D721Med (cell line): ENCODE measurements at places on chromosomes 5 and 9.

GRCh38 chr5:174282391-174282790 lies 236.9 kb downstream of the NSG2 start:
- no peak for DNase-seq

DNA sequence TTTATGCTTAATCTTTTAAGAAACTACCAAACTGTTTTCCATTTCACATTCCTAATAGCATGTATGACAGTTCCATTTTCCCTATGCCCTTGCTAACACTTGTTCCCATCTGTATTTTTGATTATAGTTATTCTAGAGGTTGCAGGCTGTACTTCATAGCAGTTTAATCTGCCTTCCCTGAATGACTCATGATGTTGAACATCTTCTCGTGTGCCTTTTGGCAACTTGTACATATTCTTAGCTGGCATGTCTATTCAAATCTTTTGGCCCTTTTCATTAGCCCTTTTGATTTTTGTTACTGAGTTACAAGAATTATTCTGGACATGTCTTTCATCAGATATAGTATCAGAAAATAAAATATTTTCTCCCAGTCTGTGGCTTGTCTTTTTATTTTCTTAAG lies 320.3 kb downstream of the DIRAS2 start:
- DNase-seq: no peak

DNA sequence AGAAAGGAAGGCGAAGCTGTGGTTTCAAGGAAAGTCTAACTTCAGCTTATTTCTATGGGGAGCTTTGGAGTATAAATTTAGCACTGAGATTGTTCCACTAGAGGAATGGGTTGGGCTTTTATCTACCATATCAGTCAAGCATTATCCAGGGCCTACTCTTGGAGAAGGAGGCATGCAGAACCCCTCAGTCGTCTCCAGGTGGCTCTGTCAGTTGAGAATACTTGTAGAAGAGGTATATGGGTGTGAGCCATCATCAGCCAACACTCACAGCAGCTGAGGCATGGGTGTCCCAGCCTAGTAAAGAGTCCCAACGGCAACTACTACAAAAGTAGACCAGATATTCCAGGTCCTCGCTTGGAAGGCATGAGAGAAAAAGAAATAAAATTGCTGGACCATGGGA lies 548.5 kb upstream of the GRAMD2B start:
- no peak for DNase-seq

DNA sequence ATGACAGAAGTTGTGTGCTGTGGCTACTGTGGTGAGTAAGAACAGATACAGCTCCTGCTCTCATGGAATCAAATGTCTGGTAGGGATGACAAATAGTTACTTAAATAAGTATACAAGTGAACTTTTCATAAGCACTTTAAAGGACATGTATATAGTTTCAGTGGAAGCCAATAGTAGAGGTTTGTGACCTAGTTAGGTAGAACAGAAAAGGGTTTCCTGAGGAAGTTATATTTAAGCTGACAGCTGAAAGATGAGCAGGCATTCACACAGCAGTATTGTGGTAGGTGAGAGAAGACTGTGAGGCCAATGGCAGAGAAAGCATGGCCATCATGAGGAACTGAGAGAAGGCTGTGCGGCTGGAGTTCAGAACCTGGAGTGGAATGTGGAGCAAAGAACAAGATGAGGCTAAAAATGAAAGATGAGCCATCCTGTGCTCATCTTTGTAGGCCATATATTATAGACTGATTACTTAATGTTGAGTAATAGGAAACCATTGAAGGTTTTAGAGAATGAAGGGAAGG lies 15.4 kb downstream of the FAM174A start:
- no peak for DNase-seq

DNA sequence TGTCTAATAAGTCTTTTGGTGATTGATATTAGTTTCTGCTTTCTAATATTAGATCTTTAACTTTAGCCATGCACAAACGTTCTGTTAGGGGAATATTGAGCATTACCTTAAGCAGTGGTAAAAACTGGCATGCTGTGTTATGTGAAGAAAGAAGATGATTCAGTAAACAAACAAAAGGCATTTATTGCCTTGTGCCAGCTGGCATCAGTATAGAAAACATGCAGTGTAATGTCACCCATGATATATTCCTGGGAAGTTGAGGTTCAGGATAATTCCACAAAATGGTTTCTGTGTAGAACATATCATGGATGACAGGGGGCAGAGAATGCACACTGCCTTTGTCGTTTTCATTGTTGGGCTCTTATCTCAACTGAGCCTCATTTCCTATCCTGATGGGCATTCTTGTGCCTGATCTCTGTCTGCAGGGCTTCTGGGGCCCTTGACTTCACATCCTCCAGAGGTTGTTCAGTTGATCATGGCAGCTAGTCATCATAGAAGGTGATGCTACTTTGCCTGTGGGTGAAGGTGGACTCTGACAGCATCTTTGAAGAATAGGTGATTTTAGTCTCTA lies 24.2 kb downstream of the LRRTM2 start:
- no peak for DNase-seq

DNA sequence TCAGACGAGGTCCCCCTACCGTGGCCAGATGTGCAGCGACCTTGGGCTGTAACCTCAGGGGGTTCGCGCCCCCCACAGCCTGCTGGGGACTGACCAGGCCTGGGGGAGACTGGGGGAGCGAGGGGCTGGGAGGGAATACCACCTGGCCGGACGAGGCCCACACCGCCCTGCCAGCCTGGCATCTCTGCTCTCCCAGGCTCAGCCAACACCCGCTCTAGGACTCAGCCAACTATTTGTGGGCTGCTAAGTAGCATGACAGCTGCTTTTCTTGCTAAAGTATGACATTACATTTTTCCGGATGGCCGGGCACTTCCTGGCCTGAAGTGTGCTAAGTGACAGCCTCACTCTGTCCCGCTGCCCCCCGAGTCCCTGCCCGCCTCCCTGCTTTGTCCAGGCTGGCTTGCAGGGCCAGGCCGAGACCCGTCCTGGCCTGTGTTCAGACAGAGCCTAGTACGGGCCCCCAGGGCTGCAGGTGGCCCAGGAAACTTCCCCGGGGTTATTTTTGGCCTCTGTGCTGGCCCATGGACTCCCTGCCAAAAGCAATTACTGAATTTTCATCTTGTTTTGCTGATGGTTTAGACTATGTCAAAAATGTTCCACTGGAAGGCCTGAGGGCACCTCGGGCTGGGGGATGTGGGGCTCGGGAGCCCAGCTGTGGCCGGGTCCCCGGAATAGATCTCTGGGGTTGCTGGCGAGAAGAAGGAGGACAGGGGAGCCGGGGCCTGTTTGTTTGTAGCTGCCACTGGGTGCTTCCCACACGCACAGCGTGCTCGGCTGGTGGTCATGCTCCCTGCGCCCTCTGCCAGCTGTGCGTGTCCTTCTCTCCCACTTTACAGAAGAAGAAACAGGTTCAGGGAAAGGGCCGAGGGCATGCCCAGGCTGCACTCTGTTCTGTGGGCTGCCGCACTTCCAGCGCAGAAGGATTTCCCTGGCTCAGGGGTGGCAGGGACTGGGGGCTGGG lies 13.4 kb upstream of the SLC2A6 start:
- DNase-seq: no peak

DNA sequence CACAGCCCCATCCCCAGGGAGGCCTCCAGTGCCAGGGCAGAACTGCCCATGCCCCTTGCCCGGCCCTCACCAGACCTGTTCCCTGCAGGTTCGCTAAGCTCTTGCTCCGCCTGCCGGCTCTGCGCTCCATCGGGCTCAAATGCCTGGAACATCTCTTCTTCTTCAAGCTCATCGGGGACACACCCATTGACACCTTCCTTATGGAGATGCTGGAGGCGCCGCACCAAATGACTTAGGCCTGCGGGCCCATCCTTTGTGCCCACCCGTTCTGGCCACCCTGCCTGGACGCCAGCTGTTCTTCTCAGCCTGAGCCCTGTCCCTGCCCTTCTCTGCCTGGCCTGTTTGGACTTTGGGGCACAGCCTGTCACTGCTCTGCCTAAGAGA lies 110.1 kb downstream of the RXRA start:
- no peak for DNase-seq

DNA sequence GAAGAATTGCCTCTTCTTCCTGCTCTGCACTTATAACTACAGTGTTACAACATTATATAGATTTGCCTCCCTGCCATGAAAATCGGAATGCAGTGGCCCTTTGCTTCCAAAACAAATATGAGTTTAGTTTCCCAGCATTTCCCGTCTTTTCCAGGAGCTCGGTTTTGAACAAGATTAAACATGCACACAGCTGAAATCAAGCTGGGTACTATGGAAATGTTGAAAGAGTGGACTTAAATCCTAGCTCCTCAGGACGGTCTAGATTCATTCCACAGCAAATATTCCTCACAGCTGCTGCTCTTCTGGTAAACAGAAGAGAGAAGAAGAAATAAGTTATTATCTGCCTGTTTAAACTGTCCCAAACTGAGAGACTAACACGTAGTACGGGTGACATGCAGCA lies 161.4 kb downstream of the PIK3R1 start:
- no peak for DNase-seq

- no peak for DNase-seq
Measured at GRCh38 chr5:126965061-126965475, 65.3 kb downstream of the MARCHF3 start.

- DNase-seq: no peak
Measured at GRCh38 chr5:33232731-33233505, 207.8 kb upstream of the TARS1 start.

DNA sequence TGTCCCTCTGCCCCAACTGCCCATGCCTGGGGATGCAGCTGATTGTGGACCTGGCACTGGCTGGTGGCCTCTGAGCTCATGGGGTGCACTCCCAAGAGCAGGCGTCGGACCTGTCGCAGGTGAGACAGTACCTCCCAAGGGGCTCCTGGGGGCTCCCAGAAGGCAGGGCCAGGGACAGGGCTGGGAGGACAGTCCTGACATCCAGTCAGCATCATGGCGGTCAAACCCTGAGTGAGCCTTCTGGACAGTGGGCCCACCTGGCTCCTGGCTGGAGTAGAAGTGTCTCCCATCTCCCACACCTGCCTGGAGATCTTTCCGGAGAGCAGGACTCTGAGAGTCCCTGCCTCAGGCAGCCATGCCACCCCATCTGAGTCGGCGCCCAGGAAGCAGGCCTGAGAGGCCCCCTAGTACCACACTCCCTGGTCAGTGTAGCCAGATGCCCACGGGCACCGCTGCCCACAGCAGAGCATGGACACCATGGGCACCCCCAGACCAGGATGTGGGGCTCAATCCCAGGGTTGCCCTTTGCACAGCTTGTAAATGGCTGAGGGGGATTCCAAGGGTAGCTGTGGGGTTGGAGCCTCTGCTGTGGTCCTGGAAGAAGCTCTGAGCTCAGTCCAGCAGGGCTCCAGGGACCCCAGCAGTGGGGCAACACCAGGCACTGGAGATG lies 6.6 kb downstream of the LCN9 start:
- no peak for DNase-seq

GRCh38 chr9:34664281-34665066 lies 2.0 kb upstream of the CCL27 start:
- DNase-seq: no peak

- DNase-seq: no peak
Measured at GRCh38 chr9:2853517-2853916, 9.6 kb upstream of the PUM3 start.

- no peak for DNase-seq
Measured at GRCh38 chr5:145510324-145510723, 324.8 kb downstream of the PRELID2 start.

GRCh38 chr9:18531136-18532065 lies 57.4 kb downstream of the ADAMTSL1 start:
- no peak for DNase-seq

DNA sequence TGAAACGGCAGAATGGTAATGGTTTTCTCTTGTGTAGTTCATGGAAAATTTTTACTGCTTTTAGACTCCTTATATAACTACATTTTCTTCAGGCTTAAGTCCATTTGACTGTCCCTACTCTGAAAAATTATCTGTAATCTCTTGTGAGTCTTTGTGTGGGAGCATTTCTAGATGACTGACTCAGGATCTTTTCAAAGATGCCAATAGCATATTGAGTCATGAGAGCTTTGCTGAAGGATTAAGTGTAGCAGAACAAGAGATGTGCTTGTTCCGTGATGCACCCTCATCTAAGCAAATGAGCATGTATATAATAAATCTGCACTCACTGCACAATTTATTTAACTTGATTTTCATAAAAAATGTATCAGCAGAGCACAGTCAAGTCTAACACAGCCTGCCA lies 298.7 kb upstream of the CDH6 start:
- no peak for DNase-seq

DNA sequence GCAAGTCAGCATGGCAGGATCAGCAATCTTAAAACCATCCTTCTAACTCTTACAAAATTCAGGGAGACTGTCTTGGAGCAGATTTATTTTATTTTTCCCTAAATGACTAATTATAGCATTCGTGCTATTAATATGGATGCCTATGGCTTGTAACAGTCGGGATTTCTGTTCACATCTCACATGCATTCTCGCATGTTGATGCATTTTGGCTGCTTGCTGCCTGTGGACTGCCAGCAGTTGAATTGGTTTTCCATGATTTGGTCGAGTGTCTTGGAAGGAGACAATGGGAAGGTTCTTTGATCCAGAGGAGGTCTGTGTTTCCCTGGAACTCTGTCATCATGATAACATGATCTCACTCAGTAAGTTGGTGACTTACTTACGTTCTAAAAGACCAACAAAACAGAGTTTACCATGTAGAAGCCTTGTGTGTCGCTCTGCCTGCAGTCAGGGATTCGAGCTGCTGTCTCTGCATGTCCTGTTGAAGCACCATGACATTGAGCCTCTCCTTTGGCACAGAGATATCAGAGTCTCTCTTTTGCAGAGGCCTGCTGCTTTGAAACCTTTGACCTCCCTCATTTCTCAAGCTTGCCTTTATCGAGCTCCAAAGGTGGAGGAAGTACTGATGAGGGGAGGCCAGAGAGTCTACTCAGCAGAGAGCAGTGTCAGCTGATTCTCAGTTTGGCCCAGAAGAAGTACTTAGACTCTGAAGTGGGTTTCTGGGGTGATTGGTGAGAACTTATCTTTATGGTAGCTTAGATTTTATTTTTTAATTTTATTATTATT lies 82.4 kb downstream of the ARHGAP26 start:
- no peak for DNase-seq

- no peak for DNase-seq
Measured at GRCh38 chr9:105399117-105399516, 48.7 kb upstream of the FSD1L start.

- no peak for DNase-seq
Measured at GRCh38 chr9:630817-631216, 210.7 kb upstream of the DMRT1 start.

- no peak for DNase-seq
Measured at GRCh38 chr9:133494636-133495326, 15.9 kb upstream of the SLC2A6 start.

DNA sequence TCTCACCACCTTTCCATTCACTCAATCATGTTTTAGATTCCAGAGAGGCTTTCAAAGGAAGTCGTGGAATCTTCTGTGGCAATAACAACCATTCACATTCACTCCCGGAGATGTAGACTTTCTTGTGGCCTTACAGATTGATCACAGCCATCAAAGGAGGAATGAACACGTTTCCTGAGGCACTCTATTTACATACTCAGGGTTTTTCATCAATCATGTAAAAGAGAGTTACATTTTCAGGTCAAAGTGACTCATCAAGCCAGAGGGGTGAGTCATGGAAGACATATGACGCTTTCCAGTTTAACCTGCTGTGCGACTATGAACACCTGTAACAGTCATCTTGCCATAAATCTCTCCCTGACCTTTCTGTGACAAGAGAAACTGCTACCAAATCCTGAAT lies 39.3 kb upstream of the RAD23B start:
- DNase-seq: no peak

GRCh38 chr5:97267767-97268166 lies 84.7 kb upstream of the RIOK2 start:
- no peak for DNase-seq
